ENCODE measurements at places on chromosomes 4 and X. TPM values are rescaled to one million over a fixed set of nuclear protein-coding genes. Genes with fewer than 3 reads are reported as not detected.

Gene ATOH1
- not detected for total RNA-seq

Gene MSX1
- 5.8 TPM for total RNA-seq

Gene CENPVL2
- not detected for total RNA-seq

Gene IL15
- total RNA-seq = 6.6 TPM

Gene SSX4
- not detected for total RNA-seq

Gene COMMD8
- total RNA-seq = 58.5 TPM

Gene AKAP14
- not detected for total RNA-seq

Gene TRO
- total RNA-seq = 20.7 TPM

Gene GAGE1
- not detected for total RNA-seq

Gene STK26
- total RNA-seq = 28.7 TPM

Gene RASSF6
- total RNA-seq = 0.18 TPM

Gene STATH
- total RNA-seq = not detected

Gene DDX53
- total RNA-seq = not detected

Gene SLC16A2
- total RNA-seq = 8.4 TPM

Gene ENAM
- total RNA-seq = under 0.01 TPM

Gene CPZ
- total RNA-seq = 2.9 TPM

Gene IL3RA
- not detected for total RNA-seq

Gene NSG1
- total RNA-seq = 0.35 TPM

Gene NCBP2L
- total RNA-seq = not detected

Gene MAGEB18
- total RNA-seq = not detected

Gene MAGEA4
- total RNA-seq = not detected

Gene KIAA1210
- not detected for total RNA-seq

Gene ZCCHC12
- not detected for total RNA-seq

Gene CXCL10
- not detected for total RNA-seq

Gene RAPGEF2
- 26.5 TPM for total RNA-seq

Gene CHST7
- total RNA-seq = 10.1 TPM

Gene CLCN4
- under 0.01 TPM for total RNA-seq

Gene FGF13
- not detected for total RNA-seq

Gene FGF16
- not detected for total RNA-seq

Gene BMP15
- total RNA-seq = not detected

Gene FRAS1
- total RNA-seq = 1.2 TPM

Gene OTC
- total RNA-seq = not detected

Gene ODAPH
- total RNA-seq = not detected

Gene TEX11
- total RNA-seq = not detected

Gene MEPE
- not detected for total RNA-seq

Gene AFF2
- not detected for total RNA-seq

Gene COX18
- 29.4 TPM for total RNA-seq

Gene SLC26A1
- not detected for total RNA-seq

Gene ZBTB33
- 8.9 TPM for total RNA-seq

Gene NLGN4X
- total RNA-seq = not detected

Gene SPANXA1
- total RNA-seq = not detected

Gene MMRN1
- total RNA-seq = not detected

Measured in myometrial cell (primary cell).